ENCODE measurements at places on chromosomes 6 and 20. TPM values are rescaled to one million over a fixed set of nuclear protein-coding genes. Genes with fewer than 3 reads are reported as not detected.

GRCh38 chr6:156720691-156721685 is 56.2 kb upstream of the ARID1B start:
- H3K4me3 ChIP-seq, result no peak overlapping the region
- peak overlapping the region; percentile 93 for H3K27ac ChIP-seq
- no peaks in the 10 kb centered on the region for H3K36me3 ChIP-seq
- peaks cover 13% of the 10 kb centered on the region for H3K4me1 ChIP-seq

DNA sequence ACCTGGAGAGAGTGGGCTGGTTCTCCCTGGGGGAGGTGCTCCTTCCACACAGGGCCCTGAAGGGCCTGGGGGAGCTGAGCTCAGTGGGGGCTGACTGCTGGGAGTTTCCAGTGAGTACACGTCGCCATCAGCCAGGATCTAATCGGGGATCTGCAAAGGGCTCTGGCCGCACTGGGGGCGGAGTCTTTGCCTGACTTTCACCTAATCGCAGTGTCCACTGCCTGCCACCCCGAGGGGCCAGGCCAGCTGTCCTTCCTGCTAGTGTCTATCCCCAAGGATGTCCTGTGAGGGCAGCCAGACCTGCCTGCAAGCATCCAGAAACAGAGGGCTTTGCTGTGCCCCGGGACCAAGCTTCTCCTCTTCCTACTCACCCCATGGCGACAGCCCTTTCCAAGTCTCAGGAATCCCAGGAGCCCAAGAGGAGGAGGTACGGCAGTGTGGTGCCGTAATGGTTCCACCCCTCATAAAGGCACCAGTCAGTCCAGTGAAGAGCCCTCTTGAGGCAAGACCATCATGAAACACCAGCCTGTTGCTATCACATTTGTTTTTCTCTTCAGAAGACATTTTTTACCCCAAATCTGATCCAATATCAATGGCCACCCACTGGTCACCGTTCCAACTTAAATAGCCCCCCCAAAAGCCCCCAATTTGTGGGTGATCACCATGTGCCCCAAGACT is 243.1 kb upstream of the ECI2 start:
- H3K4me1 ChIP-seq, result no peaks in the 10 kb centered on the region
- no peak overlapping the region for H3K27ac ChIP-seq
- H3K36me3 ChIP-seq, result no peaks in the 10 kb centered on the region
- H3K27me3 ChIP-seq, result no peaks in the 10 kb centered on the region
- no peak for DNase-seq
- no peak overlapping the region for H3K4me3 ChIP-seq

- DNase-seq, result no peak
- no peak overlapping the region for H3K27ac ChIP-seq
- no peak overlapping the region for H3K4me3 ChIP-seq
- peaks cover 68% of the 10 kb centered on the region for H3K36me3 ChIP-seq
- H3K27me3 ChIP-seq, result no peaks in the 10 kb centered on the region
Observed at GRCh38 chr20:62344092-62344491, 23.0 kb downstream of the LAMA5 start.

HLA-G gene
- 11.1 TPM for total RNA-seq

DAAM2 gene
- 67.6 TPM for total RNA-seq

TSPO2 gene
- total RNA-seq, result not detected

ERVFRD-1 gene
- total RNA-seq, result not detected

DNA sequence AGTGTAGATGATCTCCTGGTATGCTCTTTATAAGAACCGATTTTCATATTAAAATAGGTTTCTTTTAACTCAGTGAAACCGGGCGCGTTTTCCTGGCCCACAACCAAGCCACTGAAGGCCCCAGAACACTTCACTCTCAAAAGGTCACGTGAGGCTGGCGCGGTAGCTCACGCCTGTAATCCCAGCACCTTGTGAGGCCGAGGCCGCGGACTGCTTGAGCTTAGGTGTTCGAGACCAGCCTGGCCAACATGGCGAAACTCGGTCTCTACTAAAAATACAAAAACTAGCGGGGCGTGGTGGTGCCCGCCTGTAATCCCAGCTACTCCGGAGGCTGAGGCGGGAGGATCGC is 402 bp upstream of the TAF8 start:
- DNase-seq, result peak; percentile 71
- H3K27ac ChIP-seq, result peak overlapping the region; percentile 96
- H3K4me3 ChIP-seq, result peak overlapping the region; percentile 63
- H3K36me3 ChIP-seq, result peaks cover 35% of the 10 kb centered on the region
- H3K27me3 ChIP-seq, result no peaks in the 10 kb centered on the region
- H3K4me1 ChIP-seq, result peaks cover 72% of the 10 kb centered on the region

GRCh38 chr6:41374618-41375590 is 39.5 kb downstream of the NCR2 start:
- H3K36me3 ChIP-seq, result no peaks in the 10 kb centered on the region
- DNase-seq, result no peak

DNA sequence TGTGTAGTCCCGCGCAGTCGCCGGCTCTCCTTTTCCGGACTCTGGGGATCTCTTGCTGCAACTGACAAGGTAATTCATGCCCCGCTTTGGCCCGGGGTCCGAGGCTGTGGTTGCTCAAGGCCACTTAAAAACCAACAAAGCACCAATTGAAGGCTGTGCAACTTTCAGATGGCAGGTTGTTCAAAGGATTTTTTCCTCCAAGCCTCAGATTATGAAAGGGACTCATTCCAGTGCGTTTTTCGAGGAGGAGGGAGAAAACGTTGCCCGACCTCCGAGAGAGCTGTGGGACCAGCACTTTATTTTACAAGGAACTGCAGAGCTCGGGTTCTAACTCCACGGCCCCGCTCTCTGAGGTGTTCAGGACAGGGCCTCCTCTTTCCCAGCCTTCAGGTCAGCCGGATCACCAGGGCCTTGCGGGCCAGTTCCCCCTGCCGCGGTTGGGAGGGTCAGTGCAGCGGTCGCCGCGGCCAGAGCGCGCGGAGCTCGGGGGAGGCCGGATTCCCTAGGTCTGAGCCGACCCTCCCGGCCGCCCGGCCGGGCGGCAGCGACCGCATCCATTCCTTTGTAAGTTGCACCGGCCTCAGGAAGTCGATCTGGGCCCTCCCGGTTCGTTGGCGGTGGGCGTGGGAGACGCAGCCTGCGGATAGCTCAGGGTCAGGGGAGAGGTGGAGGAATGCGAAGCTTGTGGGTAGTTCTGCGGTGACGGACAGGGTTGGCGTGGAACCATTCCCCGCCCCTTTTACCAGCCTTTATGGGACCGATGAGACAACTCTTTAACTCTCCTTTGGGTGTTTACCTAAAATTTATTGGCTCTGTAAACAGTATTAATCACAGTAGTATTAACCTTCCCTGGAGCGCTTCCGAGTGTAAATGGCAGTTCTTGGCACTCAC is 1.6 kb downstream of the UTRN start:
- H3K36me3 ChIP-seq, result peaks cover 1% of the 10 kb centered on the region
- peaks cover 29% of the 10 kb centered on the region for H3K4me1 ChIP-seq
- no peaks in the 10 kb centered on the region for H3K27me3 ChIP-seq
- H3K4me3 ChIP-seq, result peak overlapping the region; percentile 62
- peak; percentile 89 for DNase-seq

DNA sequence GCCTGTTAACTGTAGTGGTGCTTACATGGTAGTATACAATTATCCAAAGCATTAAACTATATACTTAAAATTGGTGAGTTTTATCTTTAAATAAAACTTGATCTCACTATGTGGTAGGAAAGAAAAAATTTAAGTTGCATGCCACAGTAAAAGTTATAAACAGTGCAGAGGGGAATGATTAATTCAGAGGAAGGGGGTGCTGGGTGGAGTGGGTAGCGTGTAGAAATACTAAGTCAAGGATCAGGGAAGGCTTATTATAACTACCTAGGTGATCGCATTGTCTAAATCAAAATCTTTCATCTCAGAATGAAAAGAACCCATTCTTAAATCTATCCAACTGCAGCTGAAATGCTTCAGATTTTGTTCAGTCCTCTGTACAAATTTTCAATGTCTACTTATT is 428.3 kb downstream of the ADGRB3 start:
- no peak for DNase-seq
- H3K27me3 ChIP-seq, result no peaks in the 10 kb centered on the region
- no peaks in the 10 kb centered on the region for H3K4me1 ChIP-seq
- H3K4me3 ChIP-seq, result no peak overlapping the region
- H3K36me3 ChIP-seq, result no peaks in the 10 kb centered on the region

DNA sequence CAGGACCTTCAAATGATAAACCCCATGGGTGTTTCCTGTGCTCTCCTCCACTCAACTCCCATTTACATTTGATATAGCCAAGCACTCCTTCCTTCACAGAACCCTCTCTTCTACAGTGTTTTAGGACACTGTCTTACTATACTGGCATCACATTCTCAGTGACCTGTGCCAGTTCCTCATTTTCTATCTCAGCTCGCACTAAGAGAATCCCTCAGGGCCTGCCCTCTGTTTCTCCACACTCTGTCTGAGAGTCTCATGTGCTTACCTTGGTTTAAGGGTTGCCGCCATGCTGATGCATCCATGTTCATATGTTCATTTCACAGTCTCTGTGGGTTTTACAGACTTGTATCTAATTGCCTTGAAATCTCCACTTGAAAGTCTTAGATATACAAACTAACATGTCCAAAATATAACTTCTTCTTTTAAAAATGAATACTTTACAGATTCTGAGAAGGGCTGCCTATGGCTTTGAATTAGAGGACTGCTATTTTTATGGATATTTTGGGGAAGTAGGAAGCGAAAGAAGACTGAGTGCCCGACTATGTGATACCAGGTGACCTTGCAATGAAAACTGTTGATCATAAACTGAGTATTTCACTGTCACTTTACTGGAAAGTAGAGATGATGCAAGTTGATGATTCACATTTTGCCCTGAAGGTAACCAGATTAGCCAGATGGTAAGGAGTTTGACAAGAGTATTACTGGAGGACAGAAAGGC is 153.1 kb upstream of the SIM1 start:
- no peaks in the 10 kb centered on the region for H3K4me1 ChIP-seq
- DNase-seq, result no peak
- H3K27me3 ChIP-seq, result no peaks in the 10 kb centered on the region
- no peak overlapping the region for H3K4me3 ChIP-seq

DNA sequence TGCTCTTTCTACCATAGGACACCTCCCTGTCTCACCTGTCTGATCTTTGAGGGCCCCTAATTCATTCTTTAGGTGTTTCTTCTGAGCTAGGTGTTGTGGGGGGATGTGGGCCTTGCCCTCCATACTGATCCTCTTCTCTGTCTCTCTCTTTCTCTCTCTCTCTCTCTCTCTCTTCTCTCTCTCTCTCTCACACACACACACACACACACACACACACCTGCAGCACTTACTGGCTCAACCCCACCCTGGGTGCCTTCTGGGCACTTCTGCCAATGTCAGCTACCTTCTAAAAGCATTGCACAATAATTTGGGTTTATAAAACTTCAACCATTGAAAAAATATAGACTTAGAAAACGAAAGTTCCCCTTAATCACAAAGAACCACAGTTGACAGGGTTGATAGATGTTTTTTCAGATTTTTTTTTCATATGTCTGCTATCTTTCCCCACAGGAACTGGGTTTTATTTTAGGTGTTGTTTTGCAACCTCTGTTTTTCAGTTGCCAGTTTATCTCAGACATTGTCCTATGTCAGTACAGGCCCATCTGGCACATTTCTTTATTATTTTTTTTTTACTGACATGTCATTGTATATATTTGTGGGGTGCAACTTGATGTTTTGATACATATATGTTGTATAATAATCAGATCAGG is 28.1 kb downstream of the PKIG start:
- DNase-seq, result no peak
- H3K4me1 ChIP-seq, result peaks cover 7% of the 10 kb centered on the region
- H3K27ac ChIP-seq, result peak overlapping the region; percentile 18
- no peak overlapping the region for H3K4me3 ChIP-seq
- H3K27me3 ChIP-seq, result no peaks in the 10 kb centered on the region

DNA sequence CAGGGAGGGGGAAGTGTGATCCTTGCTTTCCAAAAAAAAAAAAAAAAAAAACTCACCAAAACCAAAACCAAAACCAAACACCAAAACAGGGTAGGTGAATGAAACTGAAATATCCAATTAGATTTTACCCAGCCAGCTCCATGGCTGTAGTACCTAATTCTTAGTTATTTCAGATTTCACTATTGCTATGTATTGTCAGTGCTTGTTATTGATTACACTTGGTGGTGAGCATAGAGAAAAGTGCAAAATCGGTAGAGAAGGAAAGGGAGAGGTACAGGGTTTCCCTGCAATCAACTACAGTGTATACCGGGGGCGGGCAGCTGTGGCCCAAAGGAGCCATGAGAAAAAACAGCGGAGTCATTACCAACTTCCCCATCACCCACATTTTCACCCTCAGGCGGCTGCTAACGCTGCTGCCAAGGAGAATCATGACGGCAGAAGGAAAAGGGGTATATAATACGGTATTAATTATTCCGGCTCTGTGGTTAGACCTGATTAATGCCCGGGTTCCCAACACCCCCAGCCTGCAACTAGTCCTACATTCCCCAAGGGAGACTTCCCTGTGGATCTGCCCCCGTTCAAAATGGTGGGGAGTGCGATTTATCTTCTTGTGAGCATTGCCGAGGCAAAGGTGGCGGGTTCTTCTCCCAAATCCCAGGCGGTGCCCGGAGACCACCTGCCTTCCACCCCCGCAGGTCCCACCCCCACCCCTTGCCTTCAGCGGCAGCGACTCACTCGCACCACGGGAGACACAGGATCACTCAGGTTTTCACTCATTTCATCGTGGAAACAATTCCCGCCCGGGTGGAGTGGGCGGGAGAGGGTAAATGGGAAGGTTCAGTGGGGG is at the start of gene C6orf62:
Gene C6orf62 (minus strand): TSS at position 30 of the 847 bp plus-strand sequence. CDS start 486 bp downstream, outside the sequence.
- peak within 1 kb of the TSS; percentile 100 for H3K27ac ChIP-seq
- no peaks in the 10 kb centered on the region for H3K27me3 ChIP-seq
- peak; percentile 81 for DNase-seq
- peak within 1 kb of the TSS; percentile 90 for H3K4me3 ChIP-seq
- peaks cover 25% of the 10 kb centered on the region for H3K4me1 ChIP-seq

DNA sequence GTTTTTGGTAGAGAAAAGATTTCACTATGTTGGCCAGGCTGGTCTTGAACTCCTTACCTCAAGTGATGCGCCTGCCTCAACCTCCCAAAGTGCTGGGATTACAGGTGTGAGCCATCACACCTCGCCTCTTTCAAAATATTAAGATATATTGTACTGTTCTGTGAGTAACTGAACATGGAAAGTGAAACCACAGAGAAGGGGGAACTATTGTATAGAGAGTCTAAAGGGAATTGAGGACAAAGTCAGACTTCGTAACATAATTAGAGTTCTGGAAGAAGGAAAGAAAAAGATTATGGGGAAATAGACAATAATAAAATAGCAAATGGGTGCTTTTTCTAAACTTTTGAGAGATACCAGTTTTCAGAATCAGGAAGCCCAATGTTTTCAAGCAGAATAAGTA is 17.4 kb upstream of the AKAP7 start:
- no peak overlapping the region for H3K27ac ChIP-seq
- DNase-seq, result no peak
- H3K4me3 ChIP-seq, result no peak overlapping the region
- no peaks in the 10 kb centered on the region for H3K27me3 ChIP-seq

Data from left lung (tissue), 14 donors.